Activated CD4-positive, alpha-beta T cell treated with anti-CD3 and anti-CD28 coated beads, Interleukin-2, amount 10 ng/mL, durations not matched to agents 7 days and 5 days (primary cell): ENCODE measurements at places on chromosomes 3 and 15. TPM values are rescaled to one million over a fixed set of nuclear protein-coding genes. Genes with fewer than 3 reads are reported as not detected.

The CP gene
- total RNA-seq, result not detected

The DAZL gene
- total RNA-seq, result not detected

The CYP8B1 gene
- total RNA-seq, result not detected

The EEFSEC gene
- total RNA-seq, result 17.1 TPM

DNA sequence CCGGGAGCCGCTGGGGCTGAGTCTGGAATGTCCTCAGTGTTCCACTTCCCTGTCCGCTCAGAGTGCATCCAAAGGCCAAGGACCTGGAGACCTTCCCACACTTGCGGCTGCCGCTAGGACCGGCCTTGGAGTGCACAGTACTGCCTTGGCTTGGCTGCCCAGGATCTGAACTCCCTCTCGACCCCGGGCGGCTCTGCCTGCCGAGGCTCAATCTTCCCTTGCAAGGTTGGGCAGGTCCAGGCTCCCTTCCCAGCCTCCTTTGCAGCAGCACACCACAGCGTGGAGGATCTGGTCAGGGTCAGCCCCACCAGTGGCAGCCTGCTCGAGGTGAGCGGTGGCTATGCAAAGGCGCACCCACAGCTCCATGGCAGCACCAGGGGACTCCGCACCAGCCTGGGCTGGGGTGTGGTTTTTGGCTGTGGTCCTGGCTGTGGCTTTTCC is 69.2 kb downstream of the PLXNA1 start:
- H3K4me1 ChIP-seq, result no peaks in the 10 kb centered on the region
- H3K27me3 ChIP-seq, result no peaks in the 10 kb centered on the region
- H3K27ac ChIP-seq, result no peak overlapping the region
- DNase-seq, result no peak
- no peak overlapping the region for H3K4me3 ChIP-seq

GRCh38 chr3:102533784-102534183 is 99.0 kb downstream of the ZPLD1 start:
- no peak overlapping the region for H3K4me3 ChIP-seq
- H3K27me3 ChIP-seq, result peaks cover 2% of the 10 kb centered on the region
- H3K36me3 ChIP-seq, result no peaks in the 10 kb centered on the region
- H3K4me1 ChIP-seq, result peaks cover 2% of the 10 kb centered on the region
- DNase-seq, result no peak

- no peak overlapping the region for H3K27ac ChIP-seq
- H3K4me1 ChIP-seq, result no peaks in the 10 kb centered on the region
- DNase-seq, result no peak
- H3K4me3 ChIP-seq, result no peak overlapping the region
Measured at GRCh38 chr15:70192041-70192440, 94.3 kb upstream of the TLE3 start.

DNA sequence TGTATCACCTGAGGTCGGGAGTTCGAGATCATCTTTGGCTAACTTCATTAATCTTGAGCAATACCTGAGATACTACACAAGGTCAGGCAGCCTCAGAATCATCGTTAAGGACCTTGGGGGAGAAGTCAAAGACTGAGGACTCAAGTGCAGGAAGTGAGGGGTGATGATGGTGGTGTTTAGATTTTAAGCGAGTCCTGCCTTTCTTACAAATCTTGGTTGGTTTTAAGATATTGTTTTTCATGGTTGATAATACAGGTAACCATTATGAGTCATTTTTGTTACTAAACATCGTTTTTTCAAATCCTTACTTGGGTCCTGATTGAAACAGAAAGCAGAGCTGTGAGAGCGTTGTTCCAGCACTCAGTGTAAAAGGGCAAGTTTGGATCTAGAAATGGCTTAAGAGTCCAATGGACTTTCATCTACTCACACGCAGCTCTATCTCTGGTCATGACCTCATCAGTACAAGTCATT is 4.1 kb downstream of the RASGRP1 start:
- peaks cover 84% of the 10 kb centered on the region for H3K36me3 ChIP-seq
- DNase-seq, result peak; percentile 34
- H3K27ac ChIP-seq, result peak overlapping the region; percentile 95
- no peaks in the 10 kb centered on the region for H3K27me3 ChIP-seq

DNA sequence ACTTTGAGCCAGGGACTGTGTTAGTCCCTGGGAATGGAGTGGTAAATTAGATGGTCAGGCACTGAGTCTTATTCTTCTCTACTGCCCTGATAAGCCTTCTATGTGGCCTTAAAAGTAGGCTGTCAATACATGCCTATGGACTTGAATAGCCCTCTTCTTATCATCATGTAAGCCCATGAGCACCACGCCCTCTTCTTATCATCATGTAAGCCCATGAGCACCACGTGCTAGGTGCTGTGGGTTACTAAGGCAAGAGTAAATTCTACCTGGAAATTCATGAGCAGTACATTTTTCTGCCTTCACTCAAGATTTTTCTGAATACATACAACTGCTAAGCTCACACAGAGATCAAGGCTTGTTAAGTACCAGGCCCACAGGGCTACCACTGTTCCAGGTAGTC is 68.5 kb downstream of the DHX30 start:
- no peaks in the 10 kb centered on the region for H3K4me1 ChIP-seq
- no peak overlapping the region for H3K4me3 ChIP-seq
- no peaks in the 10 kb centered on the region for H3K27me3 ChIP-seq
- DNase-seq, result no peak
- H3K36me3 ChIP-seq, result peaks cover 32% of the 10 kb centered on the region
- H3K27ac ChIP-seq, result no peak overlapping the region

- H3K4me1 ChIP-seq, result no peaks in the 10 kb centered on the region
- H3K4me3 ChIP-seq, result no peak overlapping the region
- H3K27me3 ChIP-seq, result peaks cover 17% of the 10 kb centered on the region
- no peaks in the 10 kb centered on the region for H3K36me3 ChIP-seq
Measured at GRCh38 chr3:132283440-132283839, 33.8 kb upstream of the ACP3 start.

- H3K36me3 ChIP-seq, result peaks cover 27% of the 10 kb centered on the region
- H3K4me3 ChIP-seq, result no peak overlapping the region
- no peak for DNase-seq
- no peaks in the 10 kb centered on the region for H3K4me1 ChIP-seq
Measured at GRCh38 chr15:34085746-34086145, 15.9 kb downstream of the EMC7 start.

GRCh38 chr3:152927131-152927530 is 92.2 kb downstream of the P2RY1 start:
- no peak overlapping the region for H3K4me3 ChIP-seq
- H3K36me3 ChIP-seq, result no peaks in the 10 kb centered on the region
- H3K27ac ChIP-seq, result no peak overlapping the region

- peak; percentile 61 for DNase-seq
- peak overlapping the region; percentile 67 for H3K27ac ChIP-seq
- H3K27me3 ChIP-seq, result no peaks in the 10 kb centered on the region
- peaks cover 31% of the 10 kb centered on the region for H3K4me1 ChIP-seq
- peaks cover 4% of the 10 kb centered on the region for H3K36me3 ChIP-seq
- no peak overlapping the region for H3K4me3 ChIP-seq
Measured at GRCh38 chr3:141255846-141256261, 24.2 kb downstream of the PXYLP1 start.

- H3K4me1 ChIP-seq, result peaks cover 43% of the 10 kb centered on the region
- DNase-seq, result peak; percentile 21
- H3K36me3 ChIP-seq, result peaks cover 28% of the 10 kb centered on the region
- no peaks in the 10 kb centered on the region for H3K27me3 ChIP-seq
Measured at GRCh38 chr3:52054661-52055511, 1.5 kb downstream of the DUSP7 start.

- no peak for DNase-seq
- H3K4me1 ChIP-seq, result no peaks in the 10 kb centered on the region
- peaks cover 2% of the 10 kb centered on the region for H3K27me3 ChIP-seq
- no peaks in the 10 kb centered on the region for H3K36me3 ChIP-seq
- no peak overlapping the region for H3K4me3 ChIP-seq
- no peak overlapping the region for H3K27ac ChIP-seq
Measured at GRCh38 chr15:65331811-65332210, 27.3 kb downstream of the RNU5B-1 start.

- no peaks in the 10 kb centered on the region for H3K36me3 ChIP-seq
- H3K27ac ChIP-seq, result no peak overlapping the region
- H3K4me3 ChIP-seq, result no peak overlapping the region
- no peaks in the 10 kb centered on the region for H3K27me3 ChIP-seq
- no peak for DNase-seq
- H3K4me1 ChIP-seq, result no peaks in the 10 kb centered on the region
Measured at GRCh38 chr3:109346770-109347295, 9.5 kb upstream of the DPPA4 start.

DNA sequence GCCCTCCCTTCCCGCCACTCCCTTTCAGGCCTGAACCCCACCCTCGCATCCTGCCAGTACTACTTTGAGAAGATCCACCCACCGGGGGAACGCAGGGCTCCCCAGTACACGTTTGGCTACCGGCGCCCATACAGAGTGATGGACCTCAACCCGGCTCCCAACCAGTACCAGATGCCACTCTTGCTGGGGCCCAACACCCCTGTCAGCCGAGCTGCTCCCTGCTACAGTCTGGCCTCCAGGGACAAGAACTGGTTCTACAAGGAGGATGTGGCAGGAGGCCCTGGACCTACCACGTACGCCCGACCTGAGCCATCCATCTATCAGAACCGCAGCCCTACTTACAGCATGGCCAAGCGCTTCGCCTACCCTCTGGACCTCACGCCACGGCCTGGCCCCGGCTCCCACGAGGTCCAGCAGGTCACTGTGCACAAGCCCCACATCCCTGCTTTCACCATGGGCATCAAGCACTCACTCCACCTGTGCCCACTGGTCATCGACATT is 14.4 kb upstream of the CSPG4 start:
- no peak overlapping the region for H3K27ac ChIP-seq
- peaks cover 7% of the 10 kb centered on the region for H3K4me1 ChIP-seq
- no peak overlapping the region for H3K4me3 ChIP-seq
- H3K36me3 ChIP-seq, result no peaks in the 10 kb centered on the region

DNA sequence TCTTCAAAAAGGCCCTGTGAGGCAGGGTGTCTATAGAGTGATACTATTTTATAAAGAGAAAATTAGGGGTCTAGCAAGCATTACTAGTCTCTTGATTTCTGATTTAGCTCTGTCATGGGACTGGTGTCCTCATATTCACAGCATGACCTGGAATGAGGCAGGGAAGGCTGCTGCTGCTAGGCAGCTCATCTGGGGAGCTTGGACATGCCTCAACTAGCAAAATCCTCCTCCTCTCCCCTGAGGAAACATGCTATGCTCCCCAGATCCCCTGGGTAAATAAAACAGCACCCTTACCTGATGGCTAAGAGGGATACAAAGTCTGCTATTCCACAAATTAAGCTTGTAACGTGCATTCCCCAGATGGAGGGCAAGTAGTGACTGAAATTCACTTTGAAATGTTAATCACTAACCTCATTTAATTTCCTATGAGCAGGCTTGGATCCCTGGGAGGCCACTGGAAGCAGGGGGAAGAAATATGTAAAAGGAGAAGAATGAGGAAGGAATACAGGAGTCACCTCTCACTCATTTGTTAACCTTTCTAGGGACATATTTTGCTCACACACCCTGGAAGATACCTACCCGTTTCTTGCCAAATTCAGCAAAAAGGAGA is 709.4 kb downstream of the SQOR start:
- H3K4me3 ChIP-seq, result no peak overlapping the region
- no peak for DNase-seq
- no peaks in the 10 kb centered on the region for H3K4me1 ChIP-seq
- H3K27me3 ChIP-seq, result no peaks in the 10 kb centered on the region
- H3K27ac ChIP-seq, result no peak overlapping the region

DNA sequence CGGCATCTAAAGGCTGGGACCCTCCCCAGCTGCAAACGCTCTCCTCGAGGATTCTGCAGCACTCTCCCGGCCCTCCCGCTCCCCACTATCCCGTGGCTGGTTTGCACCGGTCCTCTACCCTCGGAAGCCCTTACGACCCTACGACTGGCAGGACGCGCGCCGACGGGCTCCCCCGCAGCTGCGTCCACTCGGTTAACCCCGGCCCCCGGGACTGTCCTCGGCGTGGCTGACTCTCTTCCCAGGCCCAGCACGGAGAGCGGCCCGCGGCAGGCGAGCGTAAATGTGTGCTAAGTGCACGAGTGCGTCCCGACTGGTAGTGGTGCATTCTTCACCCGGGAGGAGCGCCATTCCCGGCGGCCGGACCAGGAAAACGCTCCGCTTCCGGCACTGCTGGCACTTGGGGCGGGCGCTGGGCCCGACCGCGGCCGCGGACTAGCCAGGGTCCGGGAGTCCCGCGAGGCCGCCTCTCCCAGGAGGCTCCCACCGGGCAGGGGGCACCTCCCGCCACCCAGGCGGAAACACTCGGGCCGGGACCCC is 508 bp downstream of the GORASP1 start:
- peak overlapping the region; percentile 74 for H3K4me3 ChIP-seq
- peaks cover 2% of the 10 kb centered on the region for H3K36me3 ChIP-seq
- no peak for DNase-seq
- H3K4me1 ChIP-seq, result peaks cover 62% of the 10 kb centered on the region

DNA sequence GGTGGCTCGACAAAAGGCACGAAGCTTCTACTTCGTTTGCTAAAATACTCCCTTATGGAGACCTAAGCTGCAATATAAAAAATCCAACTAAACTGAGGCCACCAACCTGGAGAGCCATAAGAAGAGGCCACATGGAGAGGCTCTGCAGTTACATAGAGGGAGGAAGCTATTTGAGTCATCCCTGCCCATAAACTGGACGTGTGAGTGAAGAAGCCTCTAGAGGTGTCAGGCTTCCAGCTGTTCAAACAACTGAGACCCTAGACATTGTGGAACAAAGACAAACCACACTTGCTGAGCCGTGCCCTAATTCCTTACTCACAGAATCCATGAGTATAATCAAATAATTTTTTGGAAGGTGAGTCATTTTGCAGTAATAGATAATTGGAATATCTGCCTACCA is 50.2 kb upstream of the GMNC start:
- no peak overlapping the region for H3K27ac ChIP-seq
- no peaks in the 10 kb centered on the region for H3K27me3 ChIP-seq
- H3K4me1 ChIP-seq, result no peaks in the 10 kb centered on the region
- no peaks in the 10 kb centered on the region for H3K36me3 ChIP-seq

GRCh38 chr3:15477951-15478639 is 43.4 kb downstream of the COLQ start:
- H3K36me3 ChIP-seq, result peaks cover 1% of the 10 kb centered on the region
- peaks cover 20% of the 10 kb centered on the region for H3K27me3 ChIP-seq
- H3K4me1 ChIP-seq, result no peaks in the 10 kb centered on the region
- no peak for DNase-seq
- H3K4me3 ChIP-seq, result no peak overlapping the region
- no peak overlapping the region for H3K27ac ChIP-seq

DNA sequence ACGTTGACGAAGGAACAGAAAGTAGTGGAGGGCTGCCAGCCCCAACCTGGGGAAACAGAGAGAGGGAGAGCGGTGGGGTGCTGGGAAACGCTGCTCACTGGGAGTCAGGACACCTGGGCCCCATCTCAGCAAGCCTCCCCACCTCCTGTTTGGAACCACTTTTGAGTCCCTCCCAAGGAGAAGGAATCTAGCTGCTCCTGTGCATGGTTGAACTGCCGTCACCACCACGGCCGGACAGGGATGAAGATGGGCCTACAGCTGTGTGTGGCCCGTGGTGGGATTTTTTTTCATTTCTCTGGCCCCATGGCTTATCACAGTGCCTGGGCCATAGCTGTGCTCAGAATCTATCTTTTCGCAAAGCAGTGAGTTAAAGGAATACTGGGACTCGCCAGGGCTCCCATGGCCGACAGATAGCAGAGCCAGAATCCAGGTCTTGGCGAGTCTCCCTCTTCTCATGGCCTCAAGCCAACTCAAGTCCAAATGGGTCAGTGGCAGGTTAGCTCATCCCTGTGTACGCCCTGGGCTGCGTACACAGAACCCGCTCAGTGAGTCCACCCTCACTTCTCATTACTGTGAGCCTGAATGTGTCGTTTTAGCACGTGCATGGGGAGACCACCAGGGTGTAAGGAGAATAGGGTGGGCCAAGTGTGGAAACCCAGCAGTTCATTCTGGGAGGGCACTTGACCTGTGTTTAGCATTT is 271.2 kb downstream of the FAM43A start:
- H3K4me3 ChIP-seq, result no peak overlapping the region
- no peaks in the 10 kb centered on the region for H3K27me3 ChIP-seq
- H3K27ac ChIP-seq, result no peak overlapping the region
- no peaks in the 10 kb centered on the region for H3K36me3 ChIP-seq
- no peaks in the 10 kb centered on the region for H3K4me1 ChIP-seq
